Ovary (tissue), 10 donors: ENCODE measurements at places on chromosomes 5 and 9. TPM values are rescaled to one million over a fixed set of nuclear protein-coding genes. Genes with fewer than 3 reads are reported as not detected.

Gene TAF11L5
- not detected for total RNA-seq

Gene ZNF462
- 51.2 TPM for total RNA-seq

Gene SHROOM1
- total RNA-seq: 8.4 TPM

Gene ATG12
- total RNA-seq: 29.4 TPM

Gene CAPSL
- total RNA-seq: 0.85 TPM

Gene CKMT2
- 12.1 TPM for total RNA-seq

DNA sequence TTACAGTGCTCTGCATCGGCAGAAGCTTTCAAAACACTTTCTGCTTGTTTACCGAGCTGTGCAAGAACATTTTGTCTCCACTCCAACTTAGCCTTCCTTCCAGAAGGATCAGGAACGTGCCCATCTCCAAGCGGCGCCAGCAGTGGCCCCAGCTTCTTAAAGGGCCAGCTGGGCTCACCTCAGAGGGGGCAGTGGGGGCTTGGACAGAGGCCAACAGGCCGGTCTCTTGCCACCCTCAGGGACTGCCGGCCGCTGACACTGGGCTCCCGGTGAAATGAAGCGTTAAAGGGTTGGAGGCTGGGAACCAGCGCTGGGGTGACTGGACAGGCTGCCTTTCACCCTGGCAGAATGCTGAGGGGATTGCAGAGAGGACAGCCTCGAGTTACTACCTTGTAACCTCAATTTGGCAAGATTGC lies 67.0 kb upstream of the RNU6ATAC start:
- DNase-seq: no peak

- DNase-seq: no peak
Measured at GRCh38 chr5:95244479-95244878, 40.4 kb downstream of the MCTP1 start.

- DNase-seq: no peak
Measured at GRCh38 chr5:10109299-10109698, 140.4 kb downstream of the ATPSCKMT start.

GRCh38 chr5:96649251-96649662 lies 12.9 kb upstream of the CAST start:
- no peak for DNase-seq

GRCh38 chr5:173963867-173964441 lies 25.0 kb upstream of the C5orf47 start:
- DNase-seq: no peak

DNA sequence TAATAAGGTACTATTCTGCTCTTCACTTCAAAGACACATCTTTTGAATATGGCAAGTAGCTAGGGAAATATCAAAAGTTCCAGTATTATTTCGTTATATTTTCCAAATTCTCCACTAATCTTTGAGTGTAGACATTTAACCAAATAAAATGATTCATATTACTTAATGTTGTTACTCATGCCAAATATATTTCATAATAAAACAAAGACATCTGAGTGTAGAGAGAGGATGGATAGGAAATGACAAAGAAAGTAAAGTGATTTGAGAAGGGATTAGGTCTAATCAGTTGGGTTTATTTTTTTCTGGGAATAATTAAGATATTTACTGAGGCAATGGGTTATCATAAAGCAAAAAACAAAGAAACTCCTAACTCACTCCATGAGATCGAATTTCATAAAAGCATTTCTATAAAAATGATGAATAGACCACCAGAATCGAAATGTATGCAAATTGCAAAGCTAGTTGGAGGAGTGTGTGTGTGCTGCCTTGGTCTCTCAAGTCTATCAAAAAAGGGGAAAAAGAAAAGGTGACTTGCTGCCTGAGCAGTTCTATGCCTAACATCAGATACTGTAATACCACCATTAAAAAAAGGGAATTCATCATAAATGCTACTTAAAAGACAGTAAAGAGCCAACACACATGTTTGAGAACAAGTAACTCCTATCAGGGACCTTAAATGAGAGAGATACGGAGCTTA lies 255.5 kb downstream of the PDE4D start:
- no peak for DNase-seq

DNA sequence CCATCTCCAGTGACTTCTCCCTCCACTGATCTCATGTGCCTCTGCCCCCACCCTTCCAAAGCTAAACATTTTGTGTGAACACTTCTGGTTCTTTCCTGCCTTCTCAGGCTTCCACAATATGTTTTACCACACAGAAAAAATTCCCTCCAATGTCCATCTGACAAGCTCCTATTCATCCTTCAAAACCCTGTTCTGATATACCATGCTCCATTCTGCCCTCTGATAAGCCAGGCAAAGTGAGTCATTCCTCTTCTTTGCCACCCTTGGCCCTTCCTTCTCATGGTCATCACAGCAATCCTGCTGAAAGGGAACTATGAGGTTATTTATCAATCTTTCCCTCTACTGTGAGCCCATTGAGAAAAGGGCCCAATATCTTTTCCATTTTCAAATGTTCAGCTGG lies 97.6 kb downstream of the BARX1 start:
- DNase-seq: no peak

DNA sequence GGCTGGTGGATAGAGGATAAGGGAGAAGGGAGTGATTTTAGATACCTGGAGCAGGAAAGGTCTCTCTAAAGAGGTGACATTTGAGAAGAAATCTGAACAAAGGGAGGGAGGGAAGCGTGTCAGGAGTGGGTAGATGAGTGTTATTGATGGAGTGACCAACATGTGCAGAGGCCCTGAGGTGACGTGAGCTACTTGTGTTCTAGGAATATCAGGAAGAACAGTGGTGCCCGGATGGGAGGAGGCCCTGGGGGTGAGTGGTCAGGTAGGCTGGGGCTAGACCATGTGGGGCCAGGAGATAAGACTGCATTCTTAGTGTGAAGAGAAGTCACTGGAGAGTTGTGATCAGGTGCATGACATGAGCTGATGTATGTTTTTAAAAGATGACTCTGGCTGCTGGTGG lies 256.2 kb downstream of the ARHGAP26 start:
- DNase-seq: no peak

DNA sequence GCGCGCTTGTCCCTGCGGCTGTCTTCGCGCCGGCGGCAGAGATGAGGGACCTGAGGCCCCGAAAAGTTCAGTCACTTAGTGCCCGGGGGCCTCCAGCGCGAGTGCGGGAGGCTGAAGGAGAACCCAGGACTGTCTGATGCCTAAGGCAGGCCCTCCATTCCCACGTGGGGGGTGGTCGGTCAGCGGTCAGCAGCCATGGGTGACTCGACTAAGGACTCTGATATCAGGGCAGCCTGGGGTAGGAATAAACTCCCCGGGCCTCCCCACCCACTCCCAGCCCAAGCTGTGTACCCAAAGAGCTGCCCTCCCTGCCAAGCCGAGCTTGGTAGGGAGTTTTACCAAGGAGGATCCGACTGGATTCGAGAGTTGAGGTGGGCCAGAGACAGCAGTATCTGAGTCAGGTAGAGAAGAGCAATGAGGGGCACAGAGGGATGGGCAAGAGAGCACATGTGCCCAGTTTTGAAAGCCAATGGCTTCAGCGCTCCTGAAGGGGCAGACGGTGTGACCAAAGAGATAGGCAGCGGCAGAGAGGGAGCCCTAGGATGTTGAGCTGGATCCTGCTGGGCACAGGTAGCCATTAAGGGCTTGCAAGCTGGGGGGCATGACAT lies 787 bp downstream of the FGFR4 start:
- DNase-seq: no peak

DNA sequence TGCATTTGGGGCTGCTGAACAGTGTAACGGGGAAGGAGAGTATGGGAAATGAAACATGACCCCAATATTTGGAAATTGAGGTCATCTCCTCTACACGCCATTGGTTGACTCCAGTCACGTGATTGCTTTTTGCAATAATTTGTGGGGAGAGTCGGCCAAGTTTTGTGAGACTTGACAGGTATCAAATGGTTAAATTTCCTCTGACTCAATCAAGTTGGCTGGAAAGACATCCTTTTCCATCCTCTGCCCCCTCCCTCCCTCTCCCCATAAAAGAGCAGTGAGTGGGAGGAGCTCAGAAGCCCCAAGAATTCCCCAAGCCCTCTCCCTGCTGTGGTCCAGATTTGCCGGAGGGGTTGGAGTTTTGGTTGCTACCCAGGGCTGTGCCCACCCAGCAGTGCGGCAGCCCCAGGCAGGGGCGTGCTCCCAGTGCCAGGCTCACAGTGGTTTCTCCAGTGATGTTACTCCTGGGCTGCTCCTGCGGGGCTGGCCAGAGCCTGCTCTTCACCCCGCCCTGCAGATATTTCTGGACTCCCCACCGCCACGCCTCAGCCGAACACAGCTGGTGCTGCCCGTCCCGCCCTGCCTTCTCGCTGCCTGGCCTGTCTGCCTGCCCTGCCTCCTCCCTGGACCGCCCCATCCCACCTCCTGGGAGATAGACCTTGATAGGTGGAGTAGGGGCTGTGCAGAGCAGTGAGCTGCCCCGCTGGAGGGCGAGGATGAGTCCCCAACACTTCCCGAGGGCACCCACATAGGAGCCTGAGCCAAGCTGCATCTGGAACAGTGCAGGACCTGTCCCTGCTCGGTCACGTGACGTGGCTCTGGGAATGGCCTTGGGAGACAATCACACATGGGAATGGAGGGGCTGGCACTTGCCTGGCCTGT lies 3.4 kb downstream of the COL5A1 start:
- peak; percentile 90 for DNase-seq

DNA sequence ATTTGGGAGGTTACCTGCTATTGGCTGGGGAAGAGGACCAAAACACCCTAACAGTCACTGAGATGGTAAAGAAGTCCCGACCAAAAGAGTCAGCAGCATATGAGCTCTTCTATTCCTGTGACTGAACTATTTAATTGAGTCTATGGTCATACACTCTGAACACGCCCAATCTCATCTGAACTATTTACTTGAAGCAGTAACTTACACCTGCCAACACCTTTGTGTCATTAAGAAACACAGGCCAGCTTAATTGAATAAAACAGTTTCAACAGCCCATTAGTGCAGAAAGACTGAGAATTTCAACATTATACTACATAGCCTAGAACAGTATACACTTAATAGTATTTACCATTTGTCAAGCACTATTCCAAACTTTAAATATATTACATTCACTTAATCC lies 47.8 kb downstream of the NR6A1 start:
- DNase-seq: no peak

GRCh38 chr5:127871503-127872153 lies 168.4 kb downstream of the CCDC192 start:
- no peak for DNase-seq

DNA sequence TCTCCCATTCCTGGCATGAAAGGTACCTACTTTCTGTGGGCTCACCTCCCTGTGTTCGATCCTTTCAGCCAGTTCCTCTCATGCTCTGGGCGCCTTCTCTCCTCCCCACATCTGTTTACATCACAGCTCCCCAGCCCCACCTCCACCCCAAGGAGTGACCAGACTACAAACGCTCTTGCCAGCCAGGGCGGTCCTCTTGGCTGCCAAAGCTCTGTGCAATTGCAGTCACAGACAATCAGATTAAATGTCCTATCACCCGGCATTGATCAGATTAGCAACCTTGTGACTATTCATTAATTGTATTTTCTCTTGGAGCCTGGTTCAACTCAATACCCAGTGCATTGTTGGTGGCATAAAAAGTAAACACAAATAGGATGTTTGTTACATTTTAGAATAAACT lies 211.2 kb upstream of the TBCA start:
- no peak for DNase-seq

DNA sequence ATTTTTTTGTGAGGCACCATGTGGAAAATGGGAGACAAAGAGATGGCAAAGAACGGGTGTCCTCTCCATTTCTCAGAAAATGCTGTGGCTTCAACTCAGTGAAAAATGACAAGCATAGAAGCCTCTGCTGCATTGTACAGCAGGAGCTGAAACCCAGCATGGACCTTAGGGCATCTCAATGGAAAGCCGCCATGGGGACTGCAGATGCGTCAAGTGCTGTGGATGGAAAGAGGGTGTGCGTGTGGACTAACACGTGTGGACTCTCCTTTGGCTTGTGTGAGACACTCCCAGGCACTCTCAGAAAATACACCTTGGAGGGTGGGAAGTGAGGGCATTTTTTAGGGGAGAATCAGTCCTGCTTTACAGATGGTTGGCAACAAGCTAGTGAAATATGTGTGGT lies 2.2 kb upstream of the GLRX start:
- no peak for DNase-seq

GRCh38 chr5:3590967-3591900 lies 4.4 kb upstream of the IRX1 start:
- DNase-seq: no peak

- DNase-seq: no peak
Measured at GRCh38 chr5:8418049-8418426, 549.1 kb downstream of the MTRR start.
